ENCODE measurements at places on chromosomes 4 and X.

GRCh38 chr4:68572653-68573170, 3.4 kb downstream of the UGT2B17 start:
- no peak for DNase-seq

- DNase-seq, result no peak
These were observed 594 bp upstream of the ARHGAP24 start for GRCh38 chr4:85474356-85474755.

GRCh38 chr4:5973033-5973432, 45.2 kb downstream of the C4orf50 start:
- DNase-seq, result no peak

DNA sequence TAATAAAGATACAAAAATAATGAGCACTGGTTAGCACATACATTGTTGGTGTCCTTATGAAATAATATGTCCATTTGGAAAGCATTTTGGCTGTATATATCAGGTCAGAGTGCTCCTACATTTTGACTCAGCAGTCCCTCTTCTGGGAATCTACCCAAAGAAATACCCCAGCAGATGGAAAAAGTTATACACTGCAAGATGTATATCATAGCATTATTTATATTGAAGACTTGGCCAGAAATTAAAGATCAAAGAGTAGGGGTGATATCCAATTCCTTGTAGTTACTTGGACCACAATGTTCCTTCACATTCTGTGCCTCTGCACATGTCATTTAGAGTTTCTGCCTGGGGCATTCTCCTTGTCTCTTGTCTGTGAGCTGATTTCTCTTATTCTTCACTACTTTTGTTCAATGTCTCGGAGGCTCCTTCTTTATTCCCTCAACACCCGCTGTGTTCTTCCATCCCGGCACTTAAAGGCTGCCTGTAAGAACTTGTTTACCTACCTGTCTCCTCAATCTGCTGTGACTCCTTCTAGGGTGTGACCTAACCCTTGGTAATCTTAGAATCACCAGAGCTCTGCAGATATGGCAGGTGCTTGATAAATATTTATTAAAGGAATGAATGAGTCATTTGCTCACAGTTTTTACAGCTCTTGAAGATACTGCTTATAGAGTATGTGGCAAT, 3.1 kb upstream of the TSPAN5 start:
- DNase-seq, result no peak

- DNase-seq, result no peak
These were observed 13.6 kb upstream of the ABLIM2 start for GRCh38 chr4:8171984-8172924.

DNA sequence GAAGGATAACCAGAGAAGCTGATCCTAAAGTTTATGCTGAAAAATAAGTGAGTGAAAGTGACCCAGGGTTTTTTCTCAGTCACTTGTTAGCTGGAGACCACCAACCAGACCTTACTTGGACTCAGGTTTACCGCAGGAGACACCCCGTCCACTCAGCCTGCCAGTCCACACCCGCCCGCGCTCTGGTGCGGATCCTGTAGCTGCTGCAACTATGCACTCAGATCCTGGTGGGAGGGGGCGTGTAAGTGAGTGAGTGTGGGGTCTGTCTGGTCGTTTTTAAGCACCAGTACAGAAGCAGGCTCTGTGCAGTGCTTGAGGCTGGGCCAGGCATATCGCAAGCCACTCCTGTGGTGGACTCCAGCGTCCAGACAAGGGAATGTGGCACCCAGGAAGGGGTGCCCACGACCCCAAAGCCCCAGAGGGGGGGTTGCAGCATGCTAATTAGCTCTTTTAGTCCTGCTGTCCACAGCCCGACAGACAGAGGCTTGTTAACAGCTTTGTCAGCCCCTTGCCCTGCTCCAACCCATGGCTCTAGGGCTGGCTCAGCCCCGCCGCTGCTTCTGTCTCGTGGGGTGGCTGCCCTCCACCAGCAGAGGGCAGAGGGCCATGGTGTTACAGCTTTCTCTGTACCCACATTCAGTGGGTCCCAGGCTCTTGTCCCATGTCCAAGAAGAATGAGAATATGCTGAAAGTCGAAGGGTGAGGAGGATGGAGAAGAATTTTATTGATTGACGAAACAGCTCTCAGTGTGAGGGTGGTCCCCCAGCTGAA, 40.4 kb upstream of the PPP1R2C start:
- DNase-seq, result no peak

- DNase-seq, result no peak
These were observed 146.4 kb upstream of the NOCT start for GRCh38 chr4:138869165-138869564.

GRCh38 chrX:33416273-33416805, 205.0 kb upstream of the DMD start:
- DNase-seq, result no peak

DNA sequence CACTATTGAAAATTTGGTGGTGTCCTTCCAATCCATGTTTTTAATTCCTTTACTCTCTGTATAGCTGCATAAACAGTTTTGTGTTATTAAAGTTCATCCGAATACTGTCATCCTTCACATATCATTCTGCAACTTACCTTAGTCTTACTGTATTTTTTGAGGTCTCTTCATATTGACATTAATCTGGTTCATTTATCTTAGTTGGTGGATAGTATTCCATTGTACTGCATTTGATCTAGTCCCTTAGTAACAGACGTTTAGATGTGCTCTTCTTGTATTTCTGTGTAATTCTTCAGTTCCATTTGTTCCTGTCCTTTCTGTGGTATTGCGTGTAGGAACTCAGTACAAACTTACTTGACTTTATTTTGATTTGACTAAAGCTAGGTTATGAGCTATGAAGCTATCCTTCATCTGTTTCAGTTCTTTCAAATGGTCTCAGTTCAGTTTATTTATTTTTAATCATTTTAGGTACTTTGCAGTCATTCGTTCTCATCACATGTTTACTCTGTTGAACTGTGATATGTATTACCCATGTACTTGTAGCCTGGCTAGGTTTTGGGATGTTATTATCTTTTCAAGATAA, 41.3 kb downstream of the RAPGEF2 start:
- DNase-seq, result no peak

DNA sequence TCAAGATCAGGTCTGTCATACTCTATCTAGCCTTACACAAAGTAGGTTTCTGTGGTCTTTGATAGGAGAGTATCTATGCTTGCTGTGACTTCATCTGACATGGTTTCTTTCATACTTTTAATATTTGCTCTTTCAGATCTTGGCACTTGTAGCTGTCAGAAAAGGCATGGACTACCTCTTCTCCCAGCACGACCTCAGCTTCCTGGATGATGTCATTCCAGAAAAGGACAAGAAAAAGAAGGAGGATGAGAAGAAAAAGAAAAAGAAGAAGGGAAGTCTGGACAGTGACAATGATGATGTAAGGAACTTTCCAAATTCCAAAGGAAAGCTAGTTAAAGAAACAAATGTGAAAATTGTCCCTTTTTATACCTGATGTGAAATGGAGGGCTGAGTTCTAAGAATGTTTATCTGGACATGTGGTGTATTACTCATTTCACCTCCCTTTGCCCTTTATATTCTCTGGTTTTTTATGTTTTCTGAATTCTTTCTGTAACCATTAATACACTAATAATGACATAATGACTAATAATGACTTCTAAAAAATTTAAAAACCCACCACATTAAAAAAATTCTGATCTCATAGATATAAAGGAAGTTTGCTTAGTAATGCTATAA, 221.2 kb downstream of the SLC4A4 start:
- DNase-seq, result peak; percentile 59

GRCh38 chr4:165185448-165185847, 21.9 kb upstream of the KLHL2 start:
- DNase-seq, result no peak

DNA sequence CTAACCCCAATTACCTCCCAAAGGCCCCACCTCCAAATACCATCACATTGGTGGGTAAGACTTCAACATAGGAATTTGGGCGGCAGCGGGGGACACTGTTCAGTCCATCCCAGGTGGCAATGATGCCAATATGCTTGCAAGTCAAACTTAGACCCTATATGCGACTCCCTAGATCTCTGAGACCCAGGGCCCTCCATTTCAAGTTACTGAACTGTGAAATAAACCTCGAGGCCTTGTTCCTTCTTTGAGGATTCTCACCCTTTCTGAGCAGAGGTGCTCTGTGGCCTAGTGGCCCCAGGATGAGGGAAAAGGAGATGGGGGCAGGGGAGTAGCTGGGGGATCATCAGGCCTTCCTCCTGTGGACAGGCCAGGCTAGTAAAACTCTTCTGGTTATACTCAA, 44.7 kb downstream of the CNGA2 start:
- no peak for DNase-seq

- no peak for DNase-seq
These were observed 59.1 kb downstream of the SPATA18 start for GRCh38 chr4:52110171-52110570.

- DNase-seq, result peak; percentile 84
These were observed 46.5 kb downstream of the RFC1 start for GRCh38 chr4:39319676-39320075.

DNA sequence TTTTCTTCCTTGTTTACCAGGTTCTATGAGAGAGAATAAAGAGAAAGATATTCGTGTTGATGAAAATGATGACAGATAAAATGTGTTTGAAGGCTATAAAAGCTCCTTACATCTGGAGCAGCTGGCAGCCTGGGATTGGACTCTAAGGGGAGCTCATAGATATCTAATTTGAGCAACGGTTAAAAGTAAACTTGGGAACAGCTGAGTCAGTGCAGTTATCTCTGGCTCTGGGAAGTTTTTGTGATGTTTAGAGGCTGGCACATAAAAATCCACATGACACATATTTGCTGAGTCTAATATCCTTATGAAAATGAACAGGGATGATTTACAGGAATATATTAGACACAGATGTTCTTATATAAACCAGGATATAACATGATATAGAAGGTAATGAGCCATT, 331.8 kb upstream of the TENM3 start:
- no peak for DNase-seq

- no peak for DNase-seq
These were observed 1393.1 kb upstream of the DIAPH2 start for GRCh38 chrX:95291561-95291960.

- no peak for DNase-seq
These were observed 24.3 kb downstream of the UPF3B start for GRCh38 chrX:119828446-119828845.

- DNase-seq, result no peak
These were observed 156.0 kb upstream of the ANKRD50 start for GRCh38 chr4:124868495-124868894.

DNA sequence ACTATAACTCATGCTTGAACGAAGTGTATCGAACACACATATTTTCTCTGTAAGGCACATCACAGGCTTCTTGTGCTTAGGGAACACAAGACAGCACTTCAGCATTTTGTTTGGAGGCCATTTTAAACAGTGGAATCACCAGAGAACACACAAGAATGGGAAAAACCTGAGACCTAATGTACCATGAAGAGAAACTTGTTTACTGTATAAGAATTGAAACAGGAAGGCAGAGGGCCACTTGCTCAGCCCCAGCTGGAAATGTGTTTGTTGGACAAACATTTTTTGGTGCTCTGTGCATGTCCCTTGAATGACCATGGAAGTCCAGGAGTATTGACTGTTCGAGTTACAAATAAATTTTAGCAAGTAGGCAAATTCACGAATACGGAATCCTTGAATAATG, 47.5 kb downstream of the RAPGEF2 start:
- no peak for DNase-seq

GRCh38 chr4:26267087-26267486, 53.7 kb upstream of the RBPJ start:
- no peak for DNase-seq

- DNase-seq, result no peak
These were observed 2.9 kb downstream of the PDGFRA start for GRCh38 chr4:54231768-54232688.

GRCh38 chr4:12211636-12212035, 782.9 kb upstream of the HS3ST1 start:
- peak; percentile 74 for DNase-seq

GRCh38 chr4:38223306-38223705, 263.1 kb downstream of the PTTG2 start:
- no peak for DNase-seq

DNA sequence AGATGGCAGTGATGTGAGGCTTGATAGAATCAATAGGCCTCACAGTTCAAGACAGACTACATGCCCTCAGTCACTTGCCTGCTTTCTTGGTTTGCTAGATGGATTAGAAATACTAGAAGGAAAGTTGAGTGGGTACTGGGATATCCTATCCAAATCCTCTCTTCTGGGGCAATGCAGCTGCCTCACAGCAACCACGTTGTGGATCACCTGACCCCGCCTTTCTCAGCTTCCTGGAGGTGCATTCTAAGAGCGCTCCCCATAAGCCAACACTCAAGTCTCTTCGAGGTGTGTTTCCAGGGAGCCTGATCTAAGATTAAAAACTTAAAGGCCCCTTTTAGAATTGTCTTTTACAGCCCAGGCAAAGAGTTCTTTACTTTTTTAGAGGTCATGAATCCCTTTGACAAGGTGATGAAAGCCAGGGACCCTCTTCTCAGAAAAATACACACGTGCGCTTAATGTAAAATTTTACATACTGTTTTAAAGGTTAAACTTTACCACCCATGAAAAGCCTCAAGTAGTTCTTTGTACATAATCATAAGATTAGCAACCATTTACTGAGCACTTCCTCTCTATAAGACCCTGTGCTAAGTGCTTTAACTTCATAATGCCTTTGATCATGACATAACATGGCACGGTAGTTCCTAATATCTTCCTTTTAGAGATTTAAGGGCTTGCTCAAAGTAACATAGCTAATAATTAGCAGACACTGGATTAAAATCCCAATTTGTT, 840 bp upstream of the RPL34 start:
- no peak for DNase-seq

DNA sequence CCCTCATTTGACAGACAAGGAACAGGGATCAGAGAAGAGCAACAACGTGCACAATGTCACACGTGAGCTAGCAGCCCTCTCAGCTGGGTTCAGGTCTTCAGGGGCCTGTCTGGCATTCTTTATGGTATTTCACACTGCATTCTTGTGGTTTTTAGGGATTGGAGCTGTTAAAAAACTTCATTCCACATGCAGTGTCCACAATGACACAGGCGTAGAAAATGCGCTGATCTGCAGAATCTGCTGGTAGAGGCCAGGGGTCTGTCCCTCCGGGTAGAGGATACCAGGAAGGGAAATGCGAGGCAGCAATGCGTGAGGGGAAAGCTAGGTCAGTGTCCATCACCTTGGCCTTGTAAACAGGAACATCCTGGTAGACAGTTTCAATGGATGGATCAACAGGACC, 36.6 kb downstream of the MAP7D3 start:
- DNase-seq, result peak; percentile 92

DNA sequence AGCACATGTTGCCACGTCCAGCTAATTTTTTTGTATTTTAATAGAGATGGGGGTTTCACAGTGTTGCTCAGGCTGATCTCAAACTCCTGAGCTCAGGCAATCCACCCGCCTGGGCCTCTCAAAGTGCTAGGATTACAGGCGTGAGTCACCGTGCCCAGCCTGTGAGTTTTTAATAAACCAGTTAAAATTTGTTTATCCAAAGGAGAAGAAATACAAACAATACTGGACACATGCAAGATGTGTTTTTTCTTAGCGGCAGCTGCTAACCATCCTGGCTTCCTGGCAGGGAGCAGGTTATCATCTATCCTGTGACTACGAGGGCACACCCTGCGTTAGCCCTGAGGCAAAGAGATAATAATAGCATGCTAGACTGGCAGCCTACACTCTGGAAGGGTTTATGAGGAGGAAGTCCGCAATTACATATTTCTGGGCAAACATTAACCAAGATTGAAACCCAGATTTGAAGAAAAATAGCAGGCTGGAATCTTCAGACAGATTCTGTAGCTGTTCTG, 191.4 kb downstream of the SPRY1 start:
- DNase-seq, result peak; percentile 41

- no peak for DNase-seq
These were observed 194.3 kb downstream of the AFAP1 start for GRCh38 chr4:7745301-7745885.
